Skin of body (tissue), 3 donors: ENCODE measurements at places on chromosomes 3 and 15. TPM values are rescaled to one million over a fixed set of nuclear protein-coding genes. Genes with fewer than 3 reads are reported as not detected.

The REC114 gene
- total RNA-seq: not detected

The XCR1 gene
- total RNA-seq: 0.39 TPM

The SEMA6D gene
- total RNA-seq: 13.9 TPM

The DALRD3 gene
- 18.0 TPM for total RNA-seq

The GNAT1 gene
- total RNA-seq: 0.20 TPM
